ENCODE measurements at places on chromosomes 2 and 18. TPM values are rescaled to one million over a fixed set of nuclear protein-coding genes. Genes with fewer than 3 reads are reported as not detected.

DNA sequence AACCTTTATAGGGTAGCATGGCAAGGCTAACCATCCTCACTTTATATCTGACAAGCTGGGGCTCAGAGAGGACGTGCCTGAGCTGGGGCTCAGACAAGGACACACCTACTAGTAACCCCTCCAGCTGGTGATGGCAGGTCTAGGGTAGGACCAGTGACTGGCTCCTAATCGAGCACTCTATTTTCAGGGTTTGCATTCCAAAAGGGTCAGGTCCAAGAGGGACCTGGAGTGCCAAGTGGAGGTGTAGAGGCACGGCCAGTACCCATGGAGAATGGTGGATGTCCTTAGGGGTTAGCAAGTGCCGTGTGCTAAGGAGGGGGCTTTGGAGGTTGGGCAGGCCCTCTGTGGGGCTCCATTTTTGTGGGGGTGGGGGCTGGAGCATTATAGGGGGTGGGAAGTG, 1.2 kb upstream of the DES start:
- H3K27ac ChIP-seq = no peak overlapping the region
- H3K4me1 ChIP-seq = no peaks in the 10 kb centered on the region
- DNase-seq = no peak

GRCh38 chr2:70009762-70010575, 48.5 kb upstream of the ASPRV1 start:
- no peaks in the 10 kb centered on the region for H3K36me3 ChIP-seq
- H3K4me1 ChIP-seq = peaks cover 10% of the 10 kb centered on the region
- no peaks in the 10 kb centered on the region for H3K27me3 ChIP-seq
- no peak overlapping the region for H3K4me3 ChIP-seq
- peak; percentile 56 for DNase-seq

DNA sequence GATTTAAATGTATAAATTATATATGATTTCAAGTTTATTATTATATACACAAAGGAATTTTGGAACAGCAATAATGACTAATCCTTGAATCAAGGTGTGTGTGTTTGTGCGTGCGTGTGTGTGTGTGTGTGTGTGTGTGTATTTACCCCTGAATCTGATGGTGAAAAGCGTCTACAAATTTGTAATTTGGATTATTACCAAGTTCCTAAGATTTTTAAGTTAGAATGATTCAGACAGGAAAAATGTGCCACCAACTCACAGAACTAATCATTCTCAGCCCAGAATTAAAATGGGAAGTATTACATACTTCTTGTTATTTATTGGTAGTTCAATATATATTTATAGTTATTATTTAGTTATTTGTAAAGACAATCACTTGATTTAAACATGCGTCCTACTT, 12.3 kb downstream of the CALCRL start:
- H3K36me3 ChIP-seq = no peaks in the 10 kb centered on the region
- H3K4me1 ChIP-seq = peaks cover 5% of the 10 kb centered on the region
- H3K27ac ChIP-seq = no peak overlapping the region
- no peak overlapping the region for H3K4me3 ChIP-seq

DNA sequence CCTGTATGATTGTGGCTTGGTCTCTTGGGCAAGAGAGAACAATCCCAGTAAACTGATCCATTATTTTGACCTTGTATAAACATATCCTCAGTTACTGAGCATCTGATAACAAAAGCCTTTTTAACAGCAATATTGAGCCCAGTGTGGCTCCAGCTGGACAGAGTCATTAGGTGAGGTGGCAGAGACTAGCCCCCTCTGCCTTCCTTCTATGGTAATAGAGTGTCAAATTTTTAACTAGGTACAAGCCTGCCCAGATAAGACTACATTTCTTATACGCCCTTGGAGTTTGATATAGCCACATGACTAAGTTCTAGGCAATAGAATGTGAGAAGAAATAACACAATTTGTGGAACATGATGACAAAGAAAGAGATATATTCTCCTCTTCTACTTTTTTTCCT, 56.2 kb downstream of the HNMT start:
- H3K4me3 ChIP-seq = no peak overlapping the region
- no peaks in the 10 kb centered on the region for H3K36me3 ChIP-seq
- no peak for DNase-seq
- no peaks in the 10 kb centered on the region for H3K27me3 ChIP-seq
- H3K4me1 ChIP-seq = no peaks in the 10 kb centered on the region

DNA sequence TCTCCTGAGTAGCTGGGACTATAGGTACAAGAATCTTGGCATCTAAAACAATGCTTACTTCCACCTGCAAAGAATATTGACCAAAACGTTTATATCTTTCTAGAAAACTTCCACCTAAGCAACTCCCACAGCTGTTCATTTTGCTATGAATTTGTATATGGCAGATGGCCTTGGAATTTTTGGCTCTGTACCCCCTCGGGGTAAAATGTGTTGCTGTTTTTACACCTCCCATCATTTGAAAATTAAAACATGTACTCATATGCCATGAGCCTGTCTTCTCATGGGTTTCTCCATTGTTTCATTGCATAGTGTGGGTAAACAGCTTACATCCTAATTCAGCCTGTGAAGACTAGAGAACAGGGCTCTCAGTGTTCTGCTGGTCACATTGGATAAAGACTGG, 853.6 kb upstream of the SOX11 start:
- no peaks in the 10 kb centered on the region for H3K36me3 ChIP-seq
- H3K27ac ChIP-seq = no peak overlapping the region
- no peaks in the 10 kb centered on the region for H3K27me3 ChIP-seq
- no peak for DNase-seq

DNA sequence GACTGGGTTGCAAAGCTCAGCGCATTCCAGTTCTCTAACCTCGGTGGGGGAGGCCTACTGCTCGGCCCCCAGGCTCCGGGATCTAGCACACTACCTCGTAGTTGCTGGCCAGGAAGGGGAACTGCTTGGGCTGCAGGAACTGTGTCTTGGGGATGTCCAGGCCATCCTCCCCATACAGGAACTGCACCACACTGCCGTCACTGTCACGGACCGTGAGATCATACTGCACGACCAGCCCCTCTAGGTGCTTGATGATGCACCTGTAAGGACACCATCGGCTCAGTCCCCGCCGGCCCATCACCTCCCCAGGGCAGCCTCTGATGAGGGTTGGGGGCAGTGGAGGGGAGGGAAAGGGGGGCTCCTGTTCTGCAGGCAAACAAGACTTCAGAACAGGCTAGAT, 61.6 kb downstream of the POLR1A start:
- H3K27ac ChIP-seq = no peak overlapping the region
- no peak for DNase-seq
- peaks cover 84% of the 10 kb centered on the region for H3K36me3 ChIP-seq
- H3K4me1 ChIP-seq = peaks cover 5% of the 10 kb centered on the region

DNA sequence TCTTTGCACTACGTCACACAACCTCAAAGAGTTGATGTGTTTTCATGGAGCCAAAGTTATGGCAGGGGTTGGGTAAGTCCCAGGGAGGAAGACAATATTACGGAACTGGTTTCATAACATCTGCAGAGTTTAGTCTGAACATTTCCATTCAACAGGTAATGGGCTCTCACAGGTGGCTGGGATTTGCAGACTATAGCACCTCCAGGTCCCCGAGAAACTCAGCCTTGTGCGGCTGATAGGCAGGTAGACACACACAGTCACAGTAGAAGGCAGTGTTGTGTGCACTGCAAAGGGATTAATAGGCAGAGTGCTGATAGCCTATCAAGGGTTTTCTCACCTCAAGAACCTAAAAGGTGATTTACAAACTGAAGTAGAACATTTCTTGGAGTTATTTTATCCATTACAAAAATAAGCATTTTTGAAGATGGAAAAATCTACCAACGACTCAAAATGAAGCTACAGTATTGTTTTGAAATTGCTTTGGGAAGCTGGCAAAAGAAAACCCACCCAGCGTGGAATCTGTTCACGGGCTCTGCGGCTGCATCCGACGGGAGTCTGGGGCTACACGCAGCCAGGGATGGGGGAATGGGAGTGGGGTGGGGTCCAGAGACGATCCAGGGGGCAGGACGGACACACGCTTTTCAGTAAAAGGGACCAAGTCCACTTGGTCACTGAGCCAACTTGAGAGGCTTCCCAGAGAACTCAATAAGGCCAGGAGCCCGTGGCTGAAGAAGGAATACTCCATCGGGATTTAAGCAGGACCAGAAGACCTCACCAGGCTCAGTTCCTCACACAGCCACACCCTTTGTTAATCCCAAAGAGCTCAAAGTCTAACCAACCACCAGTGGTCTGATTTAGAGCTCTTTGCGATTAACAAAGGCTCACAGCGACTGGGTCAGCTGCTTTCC, 82.9 kb downstream of the CHRNA1 start:
- DNase-seq = no peak
- no peaks in the 10 kb centered on the region for H3K36me3 ChIP-seq
- H3K27ac ChIP-seq = peak overlapping the region; percentile 82
- no peaks in the 10 kb centered on the region for H3K27me3 ChIP-seq
- H3K4me3 ChIP-seq = peak overlapping the region; percentile 89

GRCh38 chr2:137952586-137953129, 11.6 kb upstream of the HNMT start:
- no peak for DNase-seq
- H3K36me3 ChIP-seq = no peaks in the 10 kb centered on the region
- peak overlapping the region; percentile 2 for H3K4me3 ChIP-seq
- H3K27me3 ChIP-seq = no peaks in the 10 kb centered on the region
- no peak overlapping the region for H3K27ac ChIP-seq

- H3K27me3 ChIP-seq = no peaks in the 10 kb centered on the region
- no peaks in the 10 kb centered on the region for H3K4me1 ChIP-seq
- H3K36me3 ChIP-seq = no peaks in the 10 kb centered on the region
- no peak overlapping the region for H3K4me3 ChIP-seq
- DNase-seq = no peak
These were observed 15.7 kb downstream of the SOWAHC start for GRCh38 chr2:109629867-109630266.

- no peaks in the 10 kb centered on the region for H3K27me3 ChIP-seq
- H3K36me3 ChIP-seq = no peaks in the 10 kb centered on the region
- peaks cover 7% of the 10 kb centered on the region for H3K4me1 ChIP-seq
- no peak overlapping the region for H3K4me3 ChIP-seq
- no peak overlapping the region for H3K27ac ChIP-seq
These were observed 32.2 kb downstream of the ZAP70 start for GRCh38 chr2:97745474-97746174.

GRCh38 chr2:111663471-111664274, 220.3 kb downstream of the ANAPC1 start:
- no peak for DNase-seq
- no peak overlapping the region for H3K27ac ChIP-seq
- peaks cover 48% of the 10 kb centered on the region for H3K4me1 ChIP-seq
- H3K27me3 ChIP-seq = no peaks in the 10 kb centered on the region
- no peak overlapping the region for H3K4me3 ChIP-seq

DNA sequence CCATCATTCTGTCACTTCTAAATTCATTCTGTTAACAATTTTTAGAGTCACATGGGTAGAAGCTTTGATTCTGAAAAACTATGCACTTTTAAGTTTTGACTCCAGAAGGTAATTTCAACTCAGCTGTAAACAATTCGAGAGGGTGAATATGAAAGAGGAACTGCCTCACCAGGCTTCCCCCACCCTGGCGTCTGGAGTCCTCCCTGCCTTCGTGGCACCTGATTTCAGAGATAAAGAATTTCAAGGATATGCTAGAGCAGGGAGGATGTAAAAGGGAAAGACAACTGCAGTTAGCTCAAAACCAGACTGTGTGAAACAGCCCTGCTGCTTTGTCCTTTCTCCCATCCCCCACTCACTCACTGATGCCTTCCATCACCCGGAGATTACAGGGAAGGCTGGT, 40.7 kb downstream of the ONECUT2 start:
- H3K4me3 ChIP-seq = no peak overlapping the region
- DNase-seq = no peak
- no peak overlapping the region for H3K27ac ChIP-seq

- no peak overlapping the region for H3K4me3 ChIP-seq
- H3K27ac ChIP-seq = no peak overlapping the region
- peaks cover 14% of the 10 kb centered on the region for H3K27me3 ChIP-seq
These were observed 16.8 kb upstream of the LYPD6 start for GRCh38 chr2:149313512-149313972.

GRCh38 chr2:132729522-132729921, 59.5 kb upstream of the LYPD1 start:
- H3K27ac ChIP-seq = no peak overlapping the region
- no peak overlapping the region for H3K4me3 ChIP-seq
- no peaks in the 10 kb centered on the region for H3K4me1 ChIP-seq
- no peaks in the 10 kb centered on the region for H3K36me3 ChIP-seq
- no peak for DNase-seq
- no peaks in the 10 kb centered on the region for H3K27me3 ChIP-seq

GRCh38 chr18:3508576-3509549, 58.9 kb downstream of the TGIF1 start:
- H3K27ac ChIP-seq = no peak overlapping the region
- no peaks in the 10 kb centered on the region for H3K27me3 ChIP-seq
- no peaks in the 10 kb centered on the region for H3K36me3 ChIP-seq
- no peak for DNase-seq

GRCh38 chr2:161100211-161100895, 59.9 kb upstream of the TANK start:
- no peak overlapping the region for H3K27ac ChIP-seq
- H3K27me3 ChIP-seq = no peaks in the 10 kb centered on the region
- DNase-seq = no peak
- no peaks in the 10 kb centered on the region for H3K4me1 ChIP-seq
- H3K4me3 ChIP-seq = no peak overlapping the region

DNA sequence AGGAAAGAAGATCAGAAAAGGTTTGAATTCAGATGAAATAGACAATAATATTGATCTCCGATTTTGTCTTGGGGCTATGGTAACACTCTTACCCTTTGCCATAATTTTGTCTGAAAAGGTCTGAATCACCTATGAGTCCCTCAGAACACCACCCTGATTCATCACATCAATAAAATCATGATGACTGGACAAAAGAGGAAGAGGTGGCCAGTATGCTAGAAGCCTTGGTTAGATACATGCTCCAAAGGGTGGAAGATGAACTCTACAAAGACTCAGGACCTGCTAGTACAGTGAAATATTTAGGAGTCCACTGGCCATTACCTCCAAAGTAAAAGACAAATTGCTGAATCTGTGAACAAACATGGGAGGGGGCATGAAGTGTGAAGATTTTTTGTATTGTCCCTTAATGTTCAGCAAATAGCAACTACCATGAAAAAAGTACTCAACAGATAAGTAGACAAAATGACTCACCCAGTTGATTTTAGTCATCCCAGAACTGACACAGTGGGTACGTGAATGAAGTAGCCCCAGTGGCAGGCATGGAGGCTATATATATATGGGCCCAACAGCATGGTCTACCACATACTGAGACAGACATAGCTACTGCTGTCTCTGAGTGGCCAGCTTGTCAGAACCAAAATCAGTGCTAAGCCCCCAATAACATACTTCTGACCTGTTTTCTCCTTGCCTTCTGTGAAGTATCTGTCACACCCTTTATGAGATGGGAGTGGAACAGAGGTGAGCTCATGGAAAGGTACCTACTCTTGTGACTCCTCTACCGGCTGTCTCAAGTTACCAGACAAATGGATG, 36.5 kb upstream of the GLS start:
- DNase-seq = no peak
- H3K36me3 ChIP-seq = no peaks in the 10 kb centered on the region
- H3K27ac ChIP-seq = no peak overlapping the region

GRCh38 chr2:12014088-12014960, 267.9 kb downstream of the LPIN1 start:
- no peaks in the 10 kb centered on the region for H3K4me1 ChIP-seq
- peak; percentile 53 for DNase-seq
- H3K27ac ChIP-seq = no peak overlapping the region
- no peaks in the 10 kb centered on the region for H3K36me3 ChIP-seq
- H3K4me3 ChIP-seq = no peak overlapping the region

Gene ANO7
- total RNA-seq = 1.3 TPM

Gene GYPC
- 92.6 TPM for total RNA-seq

Gene CABLES1
- 44.2 TPM for total RNA-seq

Gene SLC14A1
- total RNA-seq = 21.8 TPM

Gene TUBA3E
- not detected for total RNA-seq

Gene LTBP1
- total RNA-seq = 34.7 TPM

Gene CIAO1
- 62.3 TPM for total RNA-seq

Gene FTCDNL1
- 3.7 TPM for total RNA-seq

Data from lower lobe of right lung (tissue), 2 donors.